Stimulated activated CD8-positive, alpha-beta memory T cell treated with anti-CD3 and anti-CD28 coated beads, Interleukin-15, amount 100 ng/mL, for 48 hours (primary cell): ENCODE measurements at places on chromosomes 5 and 9.

DNA sequence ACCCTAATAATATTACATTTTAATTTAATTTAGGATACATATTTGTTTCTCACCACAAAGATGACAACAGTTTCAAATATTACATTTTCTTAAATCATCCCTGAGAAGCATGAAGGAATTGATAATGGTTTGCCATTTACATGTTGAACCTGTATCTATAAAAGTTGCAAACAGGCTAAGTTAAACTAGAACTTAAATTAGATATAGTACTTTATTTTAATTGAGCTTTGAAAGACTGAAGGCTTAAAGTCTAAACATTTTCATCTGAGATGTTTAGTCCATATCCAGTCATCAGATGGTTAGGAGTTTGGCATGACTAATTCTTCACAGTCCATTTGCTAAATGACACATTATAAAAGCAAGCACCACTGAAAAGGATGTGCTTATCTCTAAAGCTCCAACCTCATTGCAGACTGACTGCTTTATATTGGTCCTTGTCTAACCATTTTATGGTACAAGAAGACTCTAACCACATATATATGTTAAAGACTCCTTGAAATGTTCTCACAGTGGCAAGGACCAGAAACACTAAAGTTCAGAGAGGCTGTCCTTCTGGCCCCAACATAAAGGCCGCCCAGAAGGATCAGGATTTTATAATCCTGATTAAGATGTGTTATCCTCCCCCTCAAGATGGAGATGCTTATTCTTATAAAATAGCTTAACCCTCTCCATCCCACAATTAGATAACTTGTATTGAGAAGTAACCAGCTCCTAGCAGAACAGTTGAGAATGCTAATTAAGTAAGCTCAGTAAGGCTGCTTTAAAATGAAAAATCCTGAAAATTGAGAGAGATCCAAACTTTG is 25.8 kb downstream of the WNT8A start:
- DNase-seq: no peak

DNA sequence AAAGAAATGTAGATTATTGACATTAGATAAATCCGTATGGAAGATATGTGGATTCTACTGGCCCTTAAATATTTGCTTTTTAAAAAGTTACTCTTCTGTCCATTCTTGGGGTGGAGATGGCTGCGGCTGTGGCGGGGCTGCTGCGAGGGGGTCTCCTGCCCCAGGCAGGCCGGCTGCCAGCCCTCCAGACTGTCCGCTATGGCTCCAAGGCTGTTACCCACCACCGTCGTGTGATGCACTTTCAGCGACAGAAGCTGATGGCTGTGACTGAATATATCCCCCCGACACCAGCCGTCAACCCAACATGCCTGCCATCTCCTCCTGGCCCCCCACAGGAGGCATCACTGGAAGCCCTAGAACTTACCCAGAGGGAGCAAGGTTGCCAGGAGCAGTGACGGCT is 50.7 kb downstream of the FAM170A start:
- no peak for DNase-seq

DNA sequence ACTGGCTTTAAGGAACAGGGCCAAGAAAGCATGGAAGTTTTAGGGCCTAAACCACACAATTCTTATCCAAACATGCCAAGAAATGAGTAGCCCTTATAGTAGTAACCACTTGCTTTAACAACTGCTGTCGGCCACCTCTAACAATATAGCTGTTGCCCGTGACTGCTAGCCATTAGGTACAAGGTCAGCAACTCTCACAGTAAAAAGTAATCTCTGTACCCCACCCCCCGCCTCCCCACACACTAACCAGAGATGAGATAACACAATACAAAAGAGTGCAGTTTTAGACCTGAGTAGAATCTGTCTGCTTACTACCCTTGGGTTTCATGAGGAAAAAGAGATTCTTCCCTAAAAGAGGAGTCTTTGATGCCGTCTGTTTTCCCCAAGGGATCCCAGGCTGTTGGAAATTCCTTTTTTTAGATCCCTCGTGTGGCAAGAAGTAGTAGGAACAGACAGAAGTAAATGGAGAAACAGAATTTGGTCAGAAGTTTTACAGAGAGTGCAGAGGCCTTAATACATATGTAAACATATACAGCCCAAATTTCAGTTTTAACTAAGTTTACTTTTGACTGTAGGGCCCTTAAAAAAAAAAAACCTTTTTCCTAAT is 94.3 kb downstream of the WDR41 start:
- DNase-seq: no peak

GRCh38 chr9:124444166-124444565 is 6.1 kb upstream of the ADGRD2 start:
- no peak for DNase-seq

DNA sequence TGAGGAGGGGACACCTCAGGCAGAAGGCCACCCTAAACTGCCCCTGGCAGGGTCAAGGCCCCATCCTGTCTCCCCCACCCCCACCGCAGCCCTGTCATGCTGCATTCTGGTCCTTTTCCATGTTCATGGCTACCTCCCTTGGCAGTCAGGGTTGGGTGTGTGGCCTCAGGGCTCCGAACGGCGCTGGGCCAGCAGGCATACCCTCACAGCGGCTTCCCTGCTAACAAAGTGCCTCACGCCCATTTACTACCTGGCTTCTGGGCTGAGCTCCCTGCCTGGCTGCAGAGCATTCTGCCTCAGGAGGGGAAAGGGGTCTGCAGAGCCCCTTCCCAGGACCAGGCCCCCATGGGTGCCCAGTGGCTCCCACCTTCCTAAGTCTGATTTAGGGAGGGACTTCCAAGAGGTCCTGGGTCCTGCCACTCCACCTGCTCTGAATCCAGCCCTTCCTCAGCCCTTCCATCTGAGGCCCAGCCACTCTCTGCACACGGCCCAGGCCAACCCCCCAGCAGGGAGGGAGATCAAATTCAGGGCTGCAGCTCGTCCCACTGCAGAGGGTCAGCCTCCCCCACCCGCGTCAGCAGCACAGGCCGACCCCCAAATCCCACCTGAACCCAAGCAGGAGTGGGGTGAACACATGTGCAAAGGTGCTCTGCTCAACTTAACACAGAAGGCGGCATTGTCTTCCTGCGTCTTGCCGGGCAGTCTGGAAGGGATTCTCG is 115.9 kb upstream of the PHYKPL start:
- DNase-seq: no peak

- no peak for DNase-seq
Measured at GRCh38 chr5:149320791-149321330, 24.4 kb upstream of the GRPEL2 start.

DNA sequence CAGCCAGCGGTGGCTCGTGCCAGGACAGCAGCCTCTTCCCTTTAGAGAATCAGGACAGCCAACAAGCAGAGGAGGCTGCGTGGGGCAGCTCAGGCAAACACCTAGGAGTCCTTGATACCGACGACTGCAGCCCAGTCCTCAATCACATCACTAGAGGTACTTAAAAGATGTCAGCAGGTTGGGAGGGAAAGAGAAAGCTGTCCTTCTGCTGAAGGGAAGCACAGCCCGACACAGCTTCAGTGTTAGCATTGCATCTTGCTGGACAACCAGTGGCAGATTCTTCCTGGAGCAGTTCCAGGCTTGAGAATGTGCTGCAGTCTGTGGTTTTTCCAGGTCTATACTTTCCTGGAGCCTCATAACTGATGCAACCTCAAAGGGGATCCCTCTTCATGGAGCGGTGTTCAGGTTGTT is 230.5 kb downstream of the SYK start:
- DNase-seq: no peak

DNA sequence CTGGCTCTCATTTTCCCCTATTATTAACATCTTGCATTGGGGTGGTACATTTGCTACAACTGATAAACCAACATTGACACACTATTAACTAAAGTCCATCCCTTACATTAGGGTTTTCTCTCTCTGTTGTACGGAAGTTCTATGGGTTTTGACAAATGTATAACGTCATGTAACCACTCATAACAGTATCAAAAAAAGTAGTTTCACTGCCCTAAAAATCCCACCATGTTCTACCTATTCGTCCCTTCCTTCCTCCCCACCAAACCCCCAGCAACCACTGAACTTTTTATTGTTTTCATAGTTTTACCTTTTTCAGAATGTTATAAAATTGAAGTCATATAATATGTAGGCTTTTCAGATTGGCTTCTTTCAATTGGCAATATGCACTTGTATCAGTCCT is 40.1 kb downstream of the MLLT3 start:
- no peak for DNase-seq

DNA sequence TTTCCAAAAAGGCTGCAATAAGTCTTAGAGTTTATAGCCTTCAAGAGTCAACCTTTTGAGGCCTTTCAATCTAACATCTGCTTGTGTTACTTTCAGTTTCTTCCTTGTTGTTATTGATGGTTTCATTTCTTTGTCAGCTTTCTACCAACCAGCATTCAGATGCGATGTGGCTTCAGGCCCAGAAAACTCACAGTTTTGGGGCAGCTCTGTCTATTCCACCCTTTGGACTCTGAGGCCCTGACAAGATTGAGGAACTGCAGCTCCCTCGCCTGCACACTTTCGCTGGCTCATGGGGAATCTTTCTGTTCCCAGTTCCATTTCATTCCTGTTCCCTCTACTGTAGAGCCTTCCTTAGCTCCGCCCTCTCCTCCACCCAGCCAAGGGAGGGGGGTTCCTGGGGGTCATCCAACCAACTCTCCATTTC is 13.3 kb upstream of the WHRN start:
- no peak for DNase-seq

DNA sequence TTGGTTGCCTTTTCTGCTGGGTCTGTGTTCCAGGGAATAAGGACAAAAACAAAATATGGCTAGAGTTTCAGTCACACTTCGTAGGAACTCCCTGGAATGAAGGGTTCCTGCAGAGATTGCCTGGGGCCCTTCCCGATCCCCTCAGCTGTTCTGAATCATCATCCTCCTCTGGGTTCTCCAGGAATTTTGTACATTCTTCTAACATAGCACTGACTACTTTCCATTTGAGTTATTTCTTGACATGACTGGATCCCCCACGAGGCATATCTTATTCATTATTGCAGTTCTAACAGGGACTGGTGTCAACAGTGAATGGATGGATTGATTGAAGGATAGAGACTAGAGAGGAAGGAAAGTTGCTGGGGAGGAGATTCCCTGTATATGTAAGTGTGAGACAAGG is 49.2 kb upstream of the TNC start:
- DNase-seq: no peak

- no peak for DNase-seq
Measured at GRCh38 chr5:38905516-38905915, 59.7 kb downstream of the OSMR start.

GRCh38 chr5:14242871-14243383 is 99.8 kb downstream of the TRIO start:
- DNase-seq: no peak

GRCh38 chr9:89878003-89878411 is 273.2 kb downstream of the GADD45G start:
- DNase-seq: no peak

DNA sequence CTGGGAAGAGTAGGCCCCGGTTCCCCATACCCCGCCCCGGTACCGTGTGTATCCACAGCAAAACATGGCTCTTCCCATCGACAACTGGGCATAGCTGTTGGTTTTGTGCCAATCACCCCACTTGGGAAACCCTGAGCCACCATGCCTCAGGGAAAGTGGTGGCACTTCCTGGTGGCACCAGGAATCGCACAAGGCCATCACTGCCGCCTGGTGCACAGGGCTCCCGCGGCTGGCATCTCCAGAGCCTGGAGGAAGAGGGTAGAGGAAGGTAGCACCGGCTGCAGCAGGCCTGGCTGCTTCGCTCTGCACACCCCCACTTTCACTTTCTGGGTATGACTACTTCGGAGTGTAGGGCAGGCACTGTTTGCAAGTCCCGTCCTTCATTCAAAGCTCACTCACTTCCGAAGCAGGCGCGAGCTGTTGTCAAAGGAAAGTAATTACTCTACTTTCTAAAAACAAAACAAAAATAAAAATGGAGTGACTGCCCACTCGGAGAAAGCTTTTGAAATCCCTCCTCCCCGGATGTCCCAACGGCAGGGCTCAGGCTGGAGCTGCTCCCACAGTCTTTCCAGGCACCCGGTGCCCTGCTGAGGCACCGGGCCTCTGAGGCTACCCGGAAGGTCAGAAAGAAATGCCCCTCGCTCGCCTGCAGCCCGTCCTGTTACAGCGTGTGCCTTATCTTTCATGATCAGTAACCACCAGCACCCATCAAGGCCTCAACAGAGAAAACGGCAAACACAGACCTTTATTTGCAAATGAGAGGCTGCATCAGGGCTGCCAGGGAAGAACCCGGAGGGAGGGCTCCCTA is 2.0 kb downstream of the BRD3 start:
- peak; percentile 49 for DNase-seq

GRCh38 chr5:14115323-14115895 is 27.7 kb upstream of the TRIO start:
- no peak for DNase-seq

GRCh38 chr5:180084638-180085561 is 13.3 kb upstream of the RNF130 start:
- DNase-seq: no peak

GRCh38 chr5:175056831-175057230 is 332.4 kb downstream of the MSX2 start:
- DNase-seq: no peak

GRCh38 chr5:139805545-139805944 is 9.9 kb downstream of the PSD2 start:
- no peak for DNase-seq

DNA sequence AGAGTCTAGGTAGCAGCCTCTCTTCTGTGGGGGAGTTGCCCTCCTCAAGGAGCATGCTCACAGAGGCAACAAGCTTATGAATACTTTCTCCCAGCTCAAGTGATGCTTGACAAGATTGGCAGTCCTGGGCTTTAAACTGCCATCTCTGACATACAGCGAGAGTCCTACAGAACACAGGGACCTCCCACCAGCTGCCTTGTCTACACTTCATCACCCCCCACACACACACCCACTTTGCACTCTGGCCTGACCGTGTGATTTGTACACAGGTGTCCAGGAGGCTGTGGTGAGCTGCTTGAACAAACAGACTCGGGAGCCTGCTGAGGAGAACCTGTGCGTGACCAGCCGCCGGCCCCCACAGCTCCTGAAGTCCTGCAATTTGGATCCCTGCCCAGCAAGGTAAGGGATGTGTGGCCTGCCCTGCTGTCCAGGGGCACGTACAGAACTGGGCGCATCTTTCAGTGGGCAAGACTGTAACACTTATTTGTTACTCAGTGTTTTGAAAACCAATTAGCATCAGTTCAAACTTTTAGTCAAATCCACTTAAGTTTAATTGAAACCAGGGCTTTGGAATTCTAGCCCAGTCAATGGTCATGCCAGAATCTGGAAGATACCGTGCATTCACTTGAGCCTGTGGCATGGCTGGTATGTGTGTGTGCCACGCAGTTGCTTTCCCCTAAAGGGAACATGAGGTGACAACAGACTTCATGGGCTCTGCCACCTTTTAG is 247.5 kb downstream of the ADAMTSL1 start:
- no peak for DNase-seq

DNA sequence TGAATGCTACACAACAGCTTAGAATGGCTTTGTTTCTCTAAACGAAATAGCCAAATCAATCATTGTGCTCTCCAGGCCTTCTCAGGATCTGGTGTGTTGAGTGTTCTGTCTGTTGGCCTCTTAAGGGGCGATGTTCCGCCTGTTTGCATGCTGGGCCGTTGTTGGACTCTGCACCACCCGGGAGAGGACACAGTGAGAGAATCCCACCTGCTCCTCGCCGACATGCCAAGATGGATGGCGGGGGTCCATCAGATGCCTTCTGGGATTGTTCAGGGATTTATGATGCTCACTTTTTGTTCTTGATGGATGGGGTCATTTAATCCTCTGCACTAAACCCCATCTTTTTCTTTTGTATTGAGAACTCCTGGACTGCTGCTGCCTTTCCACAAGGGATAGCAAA is 159.9 kb downstream of the NTRK2 start:
- DNase-seq: no peak

GRCh38 chr5:25181249-25181648 is 536.5 kb upstream of the CDH10 start:
- DNase-seq: no peak

- DNase-seq: no peak
Measured at GRCh38 chr5:114360357-114360756, 1.5 kb upstream of the KCNN2 start.
